ENCODE measurements at places on chromosomes 2 and 18.

DNA sequence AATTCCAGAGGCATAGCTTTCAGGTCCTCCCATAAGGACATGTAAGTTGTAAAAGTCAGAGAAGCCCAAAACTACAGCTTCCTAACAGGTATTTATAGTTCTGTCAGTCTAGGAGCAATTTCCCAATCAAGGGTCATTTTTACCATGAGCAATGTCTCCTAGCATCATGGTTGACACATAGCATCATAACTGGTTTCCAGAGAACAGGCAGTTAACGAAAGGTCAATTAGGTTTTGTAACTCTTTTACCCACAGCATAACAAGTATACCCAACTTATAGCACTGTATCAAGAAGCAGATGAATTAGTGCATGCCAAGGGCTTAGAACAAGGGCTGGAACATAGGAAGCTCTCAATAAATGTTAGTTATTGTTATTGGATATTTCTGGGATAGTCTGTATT, 110.1 kb downstream of the MREG start:
- DNase-seq, result no peak

GRCh38 chr2:37855283-37856041, 69.6 kb upstream of the RMDN2 start:
- DNase-seq, result no peak

- no peak for DNase-seq
Observed at GRCh38 chr18:46257366-46257765, 153.2 kb downstream of the HAUS1 start.

GRCh38 chr2:241107031-241107783, 5.1 kb upstream of the MTERF4 start:
- DNase-seq, result no peak
